ENCODE measurements at places on chromosomes 5 and 9.
A peak's percentile ranks its signal among the peaks of the same experiment; 100 is the strongest.

GRCh38 chr5:111548992-111549649, 36.8 kb upstream of the STARD4 start:
- DNase-seq: no peak

DNA sequence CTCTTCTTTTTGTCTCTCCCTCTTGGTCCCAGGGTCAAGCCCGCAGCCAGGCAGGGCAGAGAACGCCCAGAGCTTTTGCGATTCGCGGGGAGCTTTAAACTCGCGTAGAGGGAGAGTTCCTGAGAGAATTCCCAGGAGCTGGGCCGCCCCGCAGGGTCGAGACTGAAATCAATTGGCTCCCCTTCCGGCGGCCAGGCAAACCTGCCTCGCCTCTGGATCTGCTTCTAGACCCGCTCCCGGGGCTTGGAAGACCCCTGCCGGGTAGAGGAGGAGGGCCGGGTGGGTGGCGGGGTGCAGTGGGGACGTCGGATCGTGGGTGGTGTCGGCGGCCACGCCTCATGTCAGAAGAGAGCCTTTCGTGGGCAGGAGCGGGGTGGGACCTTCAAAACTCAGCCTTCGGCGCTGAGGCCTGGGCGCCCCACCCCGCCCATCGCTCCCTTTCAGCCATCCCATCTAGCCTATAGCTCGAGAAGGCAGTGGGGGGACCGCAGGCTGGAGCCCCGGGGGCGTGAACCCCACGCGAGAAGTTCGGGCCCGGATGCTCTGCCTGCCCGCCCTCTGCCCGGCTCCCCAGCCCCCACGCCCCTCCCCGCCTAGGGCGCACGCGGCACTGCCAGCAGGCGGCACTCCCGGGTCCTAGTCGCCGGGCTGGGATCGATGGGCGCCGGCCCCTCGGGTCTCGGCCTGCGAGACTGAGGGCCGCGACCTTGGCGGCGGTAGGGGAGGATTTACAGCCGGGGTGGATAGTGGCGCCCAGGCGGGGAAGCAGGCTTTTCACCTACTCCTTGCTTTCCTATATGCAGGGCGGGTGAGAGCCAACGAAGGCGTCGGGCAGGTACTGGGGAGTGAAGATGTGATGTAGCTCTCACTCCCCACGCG, 6.1 kb downstream of the PRDM6 start:
- no peak for DNase-seq

- no peak for DNase-seq
Measured at GRCh38 chr9:119956111-119956510, 586.9 kb upstream of the BRINP1 start.

DNA sequence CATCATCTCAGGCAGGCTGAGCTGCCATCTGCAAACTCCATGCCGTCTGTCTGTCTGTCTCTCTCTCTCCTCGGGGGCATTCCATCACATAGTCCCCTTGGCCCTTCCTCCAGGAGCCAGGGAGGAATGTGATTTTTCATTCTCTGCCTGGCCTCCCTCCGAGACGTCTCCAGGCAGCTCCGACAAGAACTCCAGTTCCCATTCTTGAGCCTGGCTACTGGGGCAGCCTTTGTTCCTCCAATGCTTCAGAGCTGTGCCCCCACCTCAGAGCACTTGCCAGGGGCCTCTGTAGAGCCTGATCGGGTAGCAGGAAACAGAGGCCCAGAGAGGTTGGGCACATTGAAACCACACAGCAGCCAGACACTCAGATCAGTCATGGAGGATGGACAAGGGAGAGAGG, 74.0 kb downstream of the COL27A1 start:
- no peak for DNase-seq

- DNase-seq: no peak
Measured at GRCh38 chr9:109792951-109793546, 13.1 kb downstream of the PALM2AKAP2 start.

DNA sequence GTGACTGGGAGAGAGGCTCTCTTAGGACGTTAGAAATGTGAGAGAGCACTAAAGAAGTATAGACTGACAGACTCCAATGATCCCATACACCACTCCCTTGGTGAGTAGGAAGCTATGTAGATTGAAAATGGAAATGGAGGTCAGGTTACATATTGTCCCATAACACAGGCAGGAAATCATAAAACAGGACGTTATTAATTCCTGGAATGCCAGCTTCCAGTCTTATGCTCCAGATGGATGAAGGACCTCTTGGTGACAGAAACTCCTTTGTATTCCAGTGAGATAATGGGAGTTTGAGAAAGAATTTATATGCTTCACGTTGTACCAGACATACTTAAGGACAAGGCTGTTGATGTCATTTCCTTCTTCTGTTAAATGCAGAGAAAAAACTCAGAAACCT, 338.2 kb upstream of the ITGA1 start:
- no peak for DNase-seq

GRCh38 chr5:158392753-158393152, 533.8 kb upstream of the CLINT1 start:
- no peak for DNase-seq

DNA sequence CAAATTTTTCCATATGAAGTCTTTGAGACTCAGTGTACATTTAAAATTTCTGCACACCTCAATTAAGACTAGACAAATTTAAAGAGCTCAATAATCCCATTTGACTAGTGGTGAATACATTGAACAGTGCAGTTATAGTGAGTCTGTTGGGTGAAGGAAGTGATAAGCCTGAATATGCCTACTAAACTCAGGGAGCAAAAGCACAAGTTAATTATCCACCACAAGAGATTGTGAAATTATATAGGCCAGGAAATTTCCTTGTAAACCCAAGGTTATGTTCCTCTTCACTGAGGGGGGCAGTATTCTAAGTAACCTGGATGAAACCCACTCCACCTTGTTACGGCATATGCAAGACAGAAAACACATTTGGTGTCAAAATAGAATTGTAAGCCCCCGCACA, 612.9 kb upstream of the DAB2 start:
- DNase-seq: no peak

GRCh38 chr9:130370226-130370625, 74.5 kb upstream of the ASS1 start:
- DNase-seq: no peak

- DNase-seq: no peak
Measured at GRCh38 chr5:81420039-81420667, 26.2 kb upstream of the ACOT12 start.

GRCh38 chr5:136399527-136399926, 34.2 kb upstream of the TRPC7 start:
- DNase-seq: no peak

DNA sequence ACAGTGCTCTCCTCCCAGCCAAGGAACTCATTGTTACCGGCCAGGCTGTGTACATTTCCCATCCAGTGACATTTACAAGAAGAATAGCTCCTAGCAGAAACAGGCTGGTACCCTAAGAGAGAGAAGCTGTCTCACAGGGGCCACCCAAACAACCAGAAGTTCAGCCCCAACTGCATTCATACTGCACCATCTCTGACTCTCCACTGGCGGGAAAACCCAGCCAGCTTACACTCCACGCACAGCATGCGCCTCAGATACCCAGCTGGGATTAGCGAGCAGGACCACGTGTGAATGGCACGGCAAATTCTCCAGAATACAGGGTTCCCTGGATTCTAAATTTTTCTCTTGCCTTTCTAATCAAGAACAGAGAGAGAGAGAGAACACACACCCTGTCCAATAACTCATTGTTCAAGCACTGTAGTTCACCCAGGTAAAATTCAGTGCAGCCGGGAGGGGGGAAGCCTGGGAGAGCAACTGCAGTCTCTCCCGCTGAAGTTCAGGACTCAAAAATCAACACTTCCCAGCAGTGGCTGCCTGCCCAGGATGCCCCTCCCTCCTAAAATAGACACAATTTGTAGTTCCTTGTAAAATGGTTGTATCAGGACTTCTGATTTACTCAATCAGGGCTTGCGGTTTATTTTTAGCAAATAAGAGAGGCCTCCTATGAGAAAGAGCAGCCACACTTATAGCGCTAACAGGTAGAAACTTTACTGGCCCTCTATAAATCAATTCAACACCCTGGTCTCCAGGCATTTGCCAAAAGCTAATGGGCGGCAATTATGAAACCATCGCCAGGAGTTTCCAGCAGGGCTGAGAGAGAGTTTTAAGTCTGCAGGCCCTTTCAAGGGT, 2.2 kb downstream of the COL23A1 start:
- DNase-seq: no peak

- no peak for DNase-seq
Measured at GRCh38 chr9:27386571-27387091, 89.7 kb upstream of the EQTN start.

GRCh38 chr5:142833517-142834449, 63.6 kb downstream of the ARHGAP26 start:
- DNase-seq: no peak

GRCh38 chr9:133981589-133981957, 10.6 kb downstream of the VAV2 start:
- DNase-seq: no peak

GRCh38 chr5:77355751-77356150, 136.4 kb downstream of the WDR41 start:
- no peak for DNase-seq

GRCh38 chr5:28575368-28575767, 1537.0 kb upstream of the CDH9 start:
- DNase-seq: no peak

DNA sequence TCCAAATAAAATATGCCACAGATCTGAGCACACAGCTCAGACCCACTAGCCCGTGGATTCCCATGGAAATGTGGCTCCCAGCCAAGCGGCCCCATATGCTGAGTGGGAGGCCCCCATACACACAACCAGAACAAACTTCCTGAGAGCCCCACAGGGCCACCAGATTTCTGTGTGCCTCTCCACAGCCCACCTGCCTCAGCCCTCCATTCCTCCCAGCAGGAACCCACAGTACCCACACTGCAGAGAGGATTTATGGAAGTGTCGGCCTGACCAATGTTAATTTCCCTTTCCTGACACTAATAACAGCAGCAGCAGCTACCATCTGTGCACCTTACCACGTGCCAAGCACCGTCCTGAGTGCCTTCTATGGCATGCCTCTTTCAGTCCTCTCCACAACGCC, 99.3 kb upstream of the SPOCK1 start:
- DNase-seq: no peak

DNA sequence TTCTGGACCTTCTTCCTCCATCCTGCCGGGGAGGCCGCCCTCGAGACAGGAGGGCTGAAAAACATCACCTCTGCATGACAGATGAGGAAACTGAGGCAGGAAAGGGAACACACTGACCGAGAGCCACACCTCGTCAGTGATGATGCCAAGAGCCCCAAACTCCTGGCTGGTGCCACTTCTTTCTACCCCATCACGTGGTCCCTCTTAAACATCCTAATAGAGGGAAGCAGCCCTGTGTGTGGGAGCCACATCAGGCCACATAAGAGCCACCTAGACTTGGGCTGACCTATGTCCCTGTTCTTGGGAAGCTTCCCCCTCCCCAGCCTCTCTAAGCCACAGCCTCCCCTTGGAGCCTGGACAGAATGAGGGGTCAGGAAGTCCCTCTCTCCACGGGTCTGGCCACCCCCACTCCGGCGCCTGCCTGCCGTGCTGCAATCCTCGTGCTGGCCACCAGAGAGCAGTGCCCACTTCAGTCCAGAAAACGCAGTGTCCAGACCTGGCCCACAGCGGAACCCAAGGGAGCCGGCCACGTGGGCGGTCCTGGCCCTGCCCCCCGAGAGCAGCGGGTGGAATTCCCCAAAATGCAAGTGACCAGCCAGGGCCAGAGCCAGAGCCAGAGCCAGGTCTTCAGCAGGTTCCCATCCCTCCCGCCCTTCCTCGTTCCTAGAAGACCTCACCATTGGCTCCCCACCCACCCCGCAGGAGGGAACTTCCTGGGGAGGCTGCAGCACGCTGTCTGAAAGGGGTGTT, 54.7 kb upstream of the SARDH start:
- DNase-seq: peak; percentile 18

- no peak for DNase-seq
Measured at GRCh38 chr9:98793031-98793430, 3.3 kb downstream of the ANKS6 start.

- no peak for DNase-seq
Measured at GRCh38 chr5:104646416-104646815, 1083.8 kb upstream of the NUDT12 start.

DNA sequence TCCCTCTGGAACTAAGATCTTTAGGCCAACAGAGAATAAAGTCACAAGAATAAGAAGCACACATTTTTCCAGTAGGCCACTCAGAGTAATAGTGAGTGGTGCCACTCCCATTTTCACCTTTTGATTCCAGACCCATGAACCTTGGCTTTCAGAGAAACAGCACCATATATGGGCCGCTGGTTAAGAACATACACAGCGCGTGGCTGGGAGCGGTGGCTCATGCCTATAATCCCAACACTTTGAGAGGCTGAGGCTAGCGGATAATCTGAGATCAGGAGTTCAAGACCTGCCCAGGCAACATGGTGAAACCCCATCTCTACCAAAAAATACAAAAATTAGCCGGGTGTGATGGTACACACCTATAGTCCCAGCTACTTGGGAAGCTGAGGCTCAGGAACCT, 15.6 kb upstream of the PTGES start:
- DNase-seq: no peak

DNA sequence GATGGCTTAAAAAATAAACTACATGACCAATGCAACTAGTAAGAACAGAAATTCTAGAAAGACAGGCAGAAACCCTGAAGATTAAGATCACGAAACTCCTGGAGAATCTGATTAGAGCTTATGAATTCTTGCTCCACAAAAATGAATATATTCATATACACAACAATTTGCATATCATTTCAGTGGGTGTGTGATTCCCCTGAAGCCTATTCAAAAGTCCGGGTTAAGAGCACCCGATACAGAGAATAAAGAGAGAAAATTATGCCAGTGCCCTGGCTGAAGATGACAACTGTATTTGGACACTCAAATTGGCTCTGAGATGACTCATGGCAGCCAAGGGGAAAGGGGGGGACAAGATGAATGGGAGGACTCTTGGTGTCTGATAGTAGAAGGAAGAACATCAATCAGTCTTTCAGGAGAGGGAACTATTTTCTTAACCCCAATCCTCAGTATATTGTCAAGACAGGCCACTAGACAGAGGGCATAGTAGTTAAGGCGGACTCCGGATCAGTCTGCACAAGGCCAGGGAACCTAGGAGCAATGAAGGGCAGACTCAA, 6.0 kb downstream of the TMOD1 start:
- DNase-seq: no peak

GRCh38 chr5:23612701-23613100, 105.3 kb downstream of the PRDM9 start:
- no peak for DNase-seq

DNA sequence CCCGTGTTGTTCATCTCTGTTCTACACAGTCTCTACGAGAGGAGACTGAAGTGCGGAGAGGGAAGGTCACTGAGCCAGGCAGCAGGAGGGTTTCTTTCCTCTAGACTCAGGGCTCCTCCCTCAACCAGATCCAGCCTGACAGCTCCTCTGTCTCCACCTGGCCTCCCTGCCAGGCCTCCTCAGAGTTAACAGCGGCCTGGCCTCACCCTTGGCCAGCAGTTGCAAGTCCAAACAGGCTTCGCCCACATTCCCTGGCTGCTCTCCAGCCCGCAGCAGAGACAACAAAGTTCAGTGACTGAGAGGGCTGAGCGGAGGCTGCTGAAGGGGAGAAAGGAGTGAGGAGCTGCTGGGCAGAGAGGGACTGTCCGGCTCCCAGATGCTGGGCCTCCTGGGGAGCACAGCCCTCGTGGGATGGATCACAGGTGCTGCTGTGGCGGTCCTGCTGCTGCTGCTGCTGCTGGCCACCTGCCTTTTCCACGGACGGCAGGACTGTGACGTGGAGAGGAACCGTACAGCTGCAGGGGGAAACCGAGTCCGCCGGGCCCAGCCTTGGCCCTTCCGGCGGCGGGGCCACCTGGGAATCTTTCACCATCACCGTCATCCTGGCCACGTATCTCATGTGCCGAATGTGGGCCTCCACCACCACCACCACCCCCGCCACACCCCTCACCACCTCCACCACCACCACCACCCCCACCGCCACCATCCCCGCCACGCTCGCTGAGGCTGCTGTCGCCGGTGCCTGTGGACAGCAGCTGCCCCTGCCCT, at the start of gene HRCT1:
Gene HRCT1, plus strand, starts transcription at position 291 of the 768 bp plus-strand sequence. Its CDS starts 86 bp downstream, at position 377.
- no peak for DNase-seq

GRCh38 chr9:95935861-95936578, 60.5 kb downstream of the ERCC6L2 start:
- DNase-seq: no peak
